ENCODE measurements at places on chromosomes 11 and 22.

DNA sequence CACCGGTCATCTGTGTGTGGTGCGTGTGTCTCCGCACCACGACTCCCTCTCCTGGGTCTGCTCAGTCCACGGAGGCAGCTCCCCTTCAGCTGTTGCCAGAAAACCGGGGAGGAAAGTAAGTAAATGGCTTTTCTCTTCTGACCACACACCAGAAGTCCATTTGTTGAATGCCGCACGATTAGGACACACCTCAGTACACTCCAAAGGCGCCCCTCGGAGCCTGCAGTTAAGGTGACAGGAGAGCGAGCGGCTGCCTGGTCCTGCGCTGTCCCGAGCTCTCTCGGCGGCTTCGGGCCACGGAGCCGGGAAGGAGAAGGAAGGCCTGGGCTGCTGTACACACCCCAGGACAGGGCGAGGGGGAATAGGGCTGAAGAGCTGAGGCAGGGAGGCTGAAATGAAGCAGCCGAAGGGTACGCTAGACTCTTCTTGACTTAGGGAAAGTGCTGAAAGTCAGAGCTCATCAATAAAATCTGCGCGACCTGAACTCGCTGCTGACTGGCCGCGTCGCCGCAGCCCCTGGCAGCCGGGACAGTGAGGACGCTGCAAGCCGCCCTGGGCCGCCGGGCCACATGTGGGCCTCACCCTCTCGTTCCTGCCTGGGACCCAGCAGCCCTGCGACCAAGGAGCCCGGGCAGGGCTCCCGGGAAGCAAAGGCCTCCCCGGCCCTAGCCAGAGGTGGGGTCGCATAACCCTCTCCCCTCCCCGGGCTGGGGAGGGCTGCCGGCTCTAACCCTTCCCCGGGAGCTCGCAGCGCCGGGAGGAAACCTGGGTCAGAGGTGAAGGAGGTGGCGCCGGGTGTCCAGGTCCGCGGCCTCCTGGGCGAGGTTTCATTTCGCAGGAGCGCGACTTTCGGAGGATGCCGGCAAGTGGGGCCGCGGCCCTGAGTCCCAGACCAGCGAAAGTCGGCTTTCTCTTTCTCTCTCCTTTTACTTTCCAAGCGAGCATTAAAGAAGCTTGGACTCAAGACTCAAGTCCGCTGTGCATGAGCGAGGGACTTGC is 1.6 kb upstream of the PAX6 start:
- DNase-seq = no peak

- DNase-seq = peak; percentile 86
Measured at GRCh38 chr11:67353317-67354074, at the start of gene POLD4. POLD4 (minus strand) TSS chr11:67353546; CDS start chr11:67353399, 147 bp downstream.

- DNase-seq = no peak
Measured at GRCh38 chr11:16936643-16937042, 77.6 kb downstream of the PLEKHA7 start.

GRCh38 chr11:17700991-17701390 is 18.4 kb upstream of the MYOD1 start:
- no peak for DNase-seq

- DNase-seq = no peak
Measured at GRCh38 chr11:13883042-13883441, 79.5 kb upstream of the SPON1 start.

- no peak for DNase-seq
Measured at GRCh38 chr11:128415539-128415938, 171.8 kb downstream of the ETS1 start.

- no peak for DNase-seq
Measured at GRCh38 chr11:112096194-112096593, 9.5 kb downstream of the SDHD start.

DNA sequence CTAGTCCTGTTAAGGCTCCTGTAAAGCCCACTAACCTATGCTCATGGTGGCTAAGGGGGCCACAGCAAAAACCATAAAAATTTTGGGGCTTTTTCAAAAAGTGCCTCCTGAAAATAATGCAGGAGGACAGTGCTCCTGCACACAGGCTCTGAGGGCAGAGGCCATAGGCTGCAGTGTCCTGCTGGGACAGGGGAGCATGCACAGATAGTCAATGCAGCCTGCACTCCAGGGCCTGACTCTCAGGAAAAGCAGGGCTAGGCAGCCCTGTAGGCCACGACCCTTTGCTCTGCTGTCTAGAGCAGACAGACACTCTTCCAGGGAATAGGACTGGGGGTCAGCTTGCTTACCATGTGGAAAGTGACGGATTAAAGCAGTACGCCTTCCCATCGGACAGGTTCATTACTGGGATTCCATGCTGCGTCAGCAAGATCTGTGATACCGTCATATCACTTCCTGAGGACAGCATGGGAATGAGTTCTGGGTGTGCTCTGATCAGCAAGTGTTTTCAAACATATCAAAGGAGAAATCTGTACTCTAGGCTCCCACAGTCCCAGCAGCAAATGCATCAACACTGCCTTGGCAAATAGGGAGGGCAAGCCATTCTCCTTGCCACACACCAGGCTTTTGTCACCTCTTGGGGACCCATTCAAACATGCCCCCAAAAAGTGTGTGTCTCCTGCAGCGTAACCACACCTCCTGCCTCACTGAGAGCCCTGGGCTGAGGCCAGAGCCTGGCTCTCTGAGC is 64.1 kb upstream of the CLTCL1 start:
- DNase-seq = no peak

DNA sequence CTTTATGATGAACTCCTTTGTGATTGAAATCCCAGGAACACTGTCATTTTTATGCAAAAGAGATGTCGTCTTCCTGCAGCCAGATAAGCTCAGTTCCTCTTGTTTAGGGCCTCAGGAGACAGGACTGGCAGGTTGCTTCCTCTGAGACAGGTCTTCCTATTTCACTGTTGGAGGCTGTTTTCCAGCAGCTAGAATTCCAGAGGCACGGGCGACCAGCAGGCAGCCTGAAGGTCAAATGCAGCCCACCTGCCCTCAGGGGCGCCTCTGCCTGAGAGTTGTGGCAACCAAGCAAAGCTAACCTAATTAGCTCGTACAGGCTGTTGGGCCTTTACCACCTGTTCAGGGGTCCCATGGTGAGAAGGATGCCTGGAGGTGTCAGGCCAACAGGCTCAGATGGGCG is 22.3 kb downstream of the SLC6A5 start:
- no peak for DNase-seq

GRCh38 chr22:20117633-20118299 is 740 bp upstream of the TRMT2A start:
- no peak for DNase-seq

- DNase-seq = no peak
Measured at GRCh38 chr11:74171630-74171968, 510 bp downstream of the PPME1 start.

DNA sequence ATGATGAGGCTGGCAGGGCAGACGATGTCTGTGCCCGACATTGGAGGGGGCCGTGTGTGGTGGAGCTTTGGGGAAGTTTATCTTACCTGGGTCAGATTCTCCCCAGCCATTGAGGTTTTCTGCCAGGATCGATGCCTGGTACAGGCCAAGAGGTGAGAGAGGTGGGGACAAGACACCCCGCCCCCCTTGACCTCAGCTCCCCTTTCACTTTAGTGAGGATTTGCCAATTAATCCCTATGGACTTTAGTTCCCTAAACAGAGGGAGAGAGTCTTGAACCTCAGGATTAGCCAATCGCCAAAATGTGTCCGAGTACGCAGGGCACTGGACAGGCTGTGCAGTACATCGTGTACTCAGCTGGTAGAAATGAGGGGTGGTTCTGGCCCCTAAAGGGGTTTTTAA is 541 bp downstream of the HORMAD2 start:
- no peak for DNase-seq

- DNase-seq = no peak
Measured at GRCh38 chr11:21174781-21175180, 505.4 kb downstream of the NELL1 start.

GRCh38 chr11:38680746-38681145 is 2082.7 kb upstream of the RAG2 start:
- DNase-seq = no peak

DNA sequence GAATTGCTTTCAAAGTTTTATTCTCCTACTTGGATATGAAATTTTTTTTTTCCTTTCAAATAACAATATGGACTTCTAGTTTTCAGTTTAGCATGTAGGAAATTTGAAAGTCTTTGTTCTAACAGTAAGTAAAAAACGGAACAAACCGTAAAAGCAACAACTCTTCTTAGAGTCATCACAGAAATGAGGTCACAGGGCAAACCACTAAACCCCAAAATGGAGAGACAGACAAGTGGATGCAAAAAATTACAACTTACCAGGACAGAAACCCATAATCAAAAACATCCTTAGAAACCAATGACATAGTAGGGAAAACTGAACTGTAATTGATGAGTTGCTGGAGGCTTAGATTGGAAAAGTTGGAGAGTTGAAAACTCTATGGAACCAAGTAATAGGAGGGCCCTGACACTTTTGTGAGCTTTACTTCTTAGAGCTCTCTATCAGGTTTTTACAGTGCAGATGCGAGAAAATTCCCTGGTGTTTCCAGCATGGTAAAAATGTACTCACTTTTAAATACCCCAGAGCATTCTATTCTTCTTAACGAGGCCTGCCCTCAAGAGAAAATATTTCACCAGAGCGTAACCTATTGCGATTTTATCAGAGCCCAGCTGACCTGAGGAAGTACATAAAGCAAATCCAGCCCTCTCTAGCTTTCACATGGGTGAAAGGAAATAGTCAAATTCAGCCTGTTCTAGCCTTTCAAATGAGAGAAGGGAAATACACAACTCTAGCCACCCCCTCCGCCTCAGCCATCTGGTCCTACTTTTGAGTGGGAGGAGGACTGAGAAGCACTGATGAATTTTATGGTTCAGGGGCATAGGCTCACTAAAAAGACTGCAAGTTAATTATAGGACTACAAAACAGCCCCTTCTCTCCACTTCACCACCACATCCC is 39.1 kb downstream of the CASP12 start:
- DNase-seq = no peak

DNA sequence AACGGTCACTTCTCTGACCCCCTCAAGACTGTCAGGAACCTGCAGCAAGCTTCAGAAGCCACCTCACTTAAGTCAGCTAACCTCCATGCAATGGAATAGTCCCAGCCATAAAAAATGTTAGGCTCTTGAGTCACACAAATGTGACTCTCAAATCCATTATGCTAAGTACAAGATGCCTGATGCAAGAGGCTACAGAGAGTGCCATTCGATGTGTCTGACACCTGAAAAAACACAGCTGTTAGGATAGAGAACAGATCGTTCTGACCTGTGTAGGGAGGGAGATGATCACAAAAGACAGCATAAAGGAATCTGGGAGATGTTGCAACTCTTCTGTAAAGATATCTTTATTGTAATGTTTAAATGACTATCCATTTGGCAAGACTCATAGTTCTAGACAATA is 712.4 kb downstream of the TBC1D22A start:
- DNase-seq = no peak

DNA sequence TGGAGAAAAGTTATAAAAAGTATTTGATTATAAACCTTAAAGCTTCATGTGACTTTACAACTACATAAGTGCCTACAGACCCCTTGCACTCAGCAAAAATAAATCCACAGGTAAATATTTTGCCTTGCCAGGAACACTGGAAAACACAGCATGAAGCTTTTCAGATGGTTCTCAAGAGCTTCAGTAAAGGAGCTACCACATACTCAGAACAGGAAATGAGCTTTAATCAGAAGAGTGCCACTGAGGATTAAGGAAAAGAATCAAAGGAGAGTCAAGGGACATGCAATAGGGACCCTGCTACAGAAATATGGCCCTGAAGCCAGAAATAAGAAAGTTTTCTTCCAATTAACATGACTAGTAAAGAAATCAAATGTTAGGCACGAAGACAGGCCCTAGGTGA is 1.2 kb downstream of the CASP1 start:
- DNase-seq = no peak

GRCh38 chr11:112306230-112306629 is 45.6 kb upstream of the PLET1 start:
- no peak for DNase-seq

GRCh38 chr11:67352546-67353316 is 615 bp downstream of the POLD4 start:
- no peak for DNase-seq

DNA sequence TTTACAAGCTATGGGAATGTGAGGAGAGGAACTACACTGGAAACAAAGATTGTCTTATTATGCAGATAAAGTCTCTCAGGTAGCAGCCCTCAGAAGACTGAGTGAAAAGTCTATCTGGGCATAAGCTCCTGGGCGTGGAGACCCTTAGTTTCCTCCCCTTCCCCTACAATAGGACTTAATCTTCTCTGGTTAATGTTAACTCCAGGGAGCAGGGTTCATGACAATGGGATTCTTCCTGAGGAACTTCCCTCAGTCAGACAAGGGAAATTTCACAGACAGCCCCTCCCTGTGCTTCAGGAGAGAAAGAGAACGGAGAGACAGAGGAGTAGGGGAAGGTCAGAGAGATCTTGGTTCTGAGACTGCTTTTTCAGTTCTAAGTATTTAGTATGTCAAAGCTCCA is 1428.6 kb downstream of the LRRC4C start:
- DNase-seq = no peak

DNA sequence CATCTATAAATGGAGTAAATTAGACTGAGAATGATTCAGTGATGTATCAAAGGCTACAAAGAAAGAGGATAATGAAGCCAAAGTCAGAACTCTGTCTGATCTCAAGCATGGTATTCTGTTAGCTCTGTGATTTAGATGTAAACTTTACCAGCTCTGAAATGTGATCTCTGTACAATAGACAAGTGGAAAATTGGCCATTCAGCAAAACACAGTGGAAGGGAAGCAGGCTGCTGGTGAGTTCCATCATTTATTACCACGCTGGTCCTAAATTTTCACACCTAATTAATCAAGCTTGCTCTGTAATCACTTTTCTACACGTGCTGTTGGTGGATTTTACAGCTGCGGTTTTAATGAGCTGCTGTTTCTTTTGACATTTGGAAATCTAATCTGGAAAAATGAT is 145.1 kb upstream of the OPCML start:
- DNase-seq = no peak

- no peak for DNase-seq
Measured at GRCh38 chr11:41435531-41435930, 23.9 kb downstream of the LRRC4C start.

DNA sequence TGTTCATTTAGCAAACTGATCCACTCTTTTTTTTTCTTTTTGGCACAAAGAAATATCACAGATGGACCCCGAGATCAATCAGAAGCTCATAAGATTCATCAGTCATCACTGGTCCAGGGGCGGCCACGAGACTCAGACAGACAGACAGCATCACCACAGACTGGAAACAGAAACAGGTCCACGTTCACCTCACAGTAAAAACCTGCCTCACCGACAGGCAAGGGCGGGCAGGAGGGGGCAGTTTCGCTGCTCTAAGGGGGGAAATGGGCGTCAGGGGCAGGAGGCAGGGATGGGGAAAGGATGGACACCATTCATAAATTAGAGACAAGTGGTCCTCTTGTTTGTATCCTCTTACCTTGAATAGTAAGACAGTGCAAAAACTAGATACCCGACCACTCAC is 16.5 kb downstream of the CHST1 start:
- no peak for DNase-seq

DNA sequence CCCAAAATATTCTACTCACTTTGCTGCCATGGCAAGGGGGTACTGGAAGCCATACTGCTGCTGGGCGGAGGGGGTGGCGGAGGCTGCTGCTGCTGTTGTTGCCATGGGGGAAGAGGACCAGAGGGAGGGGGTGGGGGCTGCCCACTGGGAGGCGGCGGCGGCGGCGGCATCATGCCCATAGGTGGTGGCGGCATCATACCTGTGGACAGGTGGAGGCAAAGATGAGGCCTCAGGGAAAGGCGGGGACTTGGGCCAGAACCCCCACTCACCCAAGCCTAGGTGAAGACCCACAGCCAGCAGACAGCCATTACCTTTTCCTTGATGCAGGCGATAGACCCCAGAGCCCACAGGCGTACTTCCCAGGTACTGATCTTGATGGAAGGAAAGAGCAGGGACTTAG is 7.1 kb upstream of the PYGM start:
- no peak for DNase-seq

Data from AG04450 (cell line).